Thoracic aorta (tissue), 2 donors: ENCODE measurements at places on chromosomes 13 and 19. TPM values are rescaled to one million over a fixed set of nuclear protein-coding genes. Genes with fewer than 3 reads are reported as not detected.

The PDX1 gene
- 0.28 TPM for total RNA-seq

The PIAS4 gene
- 10.2 TPM for total RNA-seq

The SULT2A1 gene
- total RNA-seq = not detected

The MISP3 gene
- total RNA-seq = 1.7 TPM

DNA sequence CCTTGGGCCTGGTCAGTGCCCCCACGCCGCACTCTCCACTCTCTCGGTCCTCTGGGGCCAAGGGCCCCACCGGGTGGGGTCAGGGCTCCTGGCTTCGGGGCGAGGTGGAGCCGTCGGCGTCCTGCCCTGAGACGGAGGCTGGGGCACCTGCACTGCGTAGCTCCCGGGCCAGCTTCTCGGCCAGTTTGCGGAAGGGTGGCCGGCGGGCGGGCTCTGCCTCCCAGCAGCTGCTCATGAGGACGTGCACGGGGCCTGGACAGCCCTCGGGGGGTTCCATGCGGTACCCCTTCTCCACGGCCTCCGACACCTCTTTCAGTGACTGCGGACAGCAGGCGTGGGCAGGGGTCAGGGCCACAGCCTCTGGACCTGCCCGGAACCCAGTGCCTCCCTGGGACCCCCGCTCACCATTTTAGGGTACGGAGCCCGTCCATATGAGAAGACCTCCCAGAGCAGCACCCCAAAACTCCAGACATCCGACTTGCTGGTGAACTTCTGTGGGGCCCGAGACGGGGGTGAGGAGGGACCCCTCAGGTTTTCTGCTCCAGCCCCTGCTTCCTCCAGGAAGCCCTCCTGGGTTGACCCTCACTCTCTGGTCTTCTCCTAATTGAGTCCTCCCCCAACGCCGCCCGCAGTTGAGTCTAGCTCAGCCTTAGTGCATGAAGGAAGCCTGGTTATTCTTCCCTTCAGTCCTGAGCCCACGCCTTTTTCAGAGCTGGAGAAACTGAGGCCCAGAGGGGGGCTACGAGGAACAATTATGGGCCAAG lies 6.3 kb upstream of the RAX2 start:
- DNase-seq = no peak

GRCh38 chr13:68506888-68507551 lies 1276.9 kb upstream of the PCDH9 start:
- DNase-seq = no peak

- DNase-seq = no peak
Measured at GRCh38 chr13:57527114-57527735, 104.3 kb upstream of the PCDH17 start.

DNA sequence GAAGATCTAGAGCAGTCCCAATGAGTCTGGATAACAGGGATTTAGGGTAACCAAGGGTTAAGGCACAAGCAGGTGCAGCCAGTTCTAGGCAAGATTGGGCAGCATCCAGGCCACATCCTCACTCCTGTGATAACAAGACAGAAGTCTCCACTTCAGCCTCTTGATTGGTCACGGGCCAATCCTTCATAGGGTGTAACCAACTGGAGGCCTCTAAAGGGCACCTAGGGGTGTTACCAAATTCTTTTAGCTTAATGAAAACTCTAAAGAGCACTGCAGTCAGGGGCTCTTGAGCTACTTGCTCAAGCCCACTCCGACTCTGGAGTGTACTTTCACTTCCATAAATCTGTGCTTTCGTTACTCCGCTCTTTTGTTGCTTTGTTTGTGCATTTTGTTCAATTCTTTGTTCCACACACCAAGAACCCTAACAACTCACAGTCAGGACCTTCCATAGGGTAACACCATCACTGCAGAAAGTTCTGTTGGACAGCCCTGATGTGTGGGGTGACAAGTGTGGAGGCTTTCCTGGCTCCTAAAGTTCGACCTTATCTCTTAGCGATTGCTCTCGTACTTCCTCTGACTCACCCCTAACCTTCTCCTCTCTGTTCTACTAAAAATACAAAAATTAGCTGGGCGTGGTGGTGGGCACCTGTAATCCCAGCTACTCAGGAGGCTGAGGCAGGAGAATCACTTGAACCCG lies 36.1 kb downstream of the ZSWIM9 start:
- no peak for DNase-seq

- no peak for DNase-seq
Measured at GRCh38 chr13:67518785-67519184, 288.6 kb upstream of the PCDH9 start.
